Fibroblast of lung (primary cell): ENCODE measurements at places on chromosomes 5 and 9. TPM values are rescaled to one million over a fixed set of nuclear protein-coding genes. Genes with fewer than 3 reads are reported as not detected.

GRCh38 chr5:137073189-137073588, 425.9 kb downstream of the SPOCK1 start:
- DNase-seq = no peak

DNA sequence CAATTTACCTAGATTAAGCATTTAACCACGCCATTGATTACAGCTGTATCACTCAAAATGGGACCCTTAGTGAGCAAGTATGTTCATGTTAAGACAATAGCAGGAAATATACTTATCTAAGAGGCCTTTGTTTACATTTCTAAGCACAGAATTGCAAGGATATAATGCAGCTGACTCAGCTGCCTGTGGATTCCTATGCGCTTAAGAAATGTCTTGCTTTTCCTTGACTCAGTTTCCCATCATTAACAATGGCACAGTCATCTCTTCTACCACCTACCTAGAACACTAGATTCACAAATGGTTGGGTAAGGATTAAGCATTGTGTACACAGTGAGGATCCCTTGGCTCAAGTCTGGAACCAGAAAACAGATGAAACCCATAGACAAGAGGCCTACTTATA, 163.8 kb downstream of the TSSK1B start:
- peak; percentile 88 for DNase-seq

DNA sequence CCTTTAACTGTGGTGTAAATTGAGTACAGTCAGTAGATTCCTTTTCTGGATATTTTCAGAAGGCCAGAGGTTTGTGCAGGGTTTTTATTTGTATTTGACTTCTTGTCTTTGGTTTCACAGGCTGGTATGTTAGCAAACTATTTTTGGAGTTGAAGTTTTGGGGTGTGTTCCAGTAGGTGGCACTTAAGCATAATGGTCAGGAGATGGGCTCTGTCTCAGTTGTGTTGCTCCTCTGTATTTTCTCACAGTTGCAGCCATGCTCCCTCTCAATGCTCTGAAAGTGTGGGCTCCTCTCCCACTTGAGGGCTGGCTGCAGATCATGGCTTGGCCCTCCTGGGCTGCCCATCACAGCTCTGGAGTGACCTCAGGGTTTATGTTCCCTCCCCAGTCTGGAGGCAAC, 267.0 kb upstream of the PCSK5 start:
- no peak for DNase-seq

DNA sequence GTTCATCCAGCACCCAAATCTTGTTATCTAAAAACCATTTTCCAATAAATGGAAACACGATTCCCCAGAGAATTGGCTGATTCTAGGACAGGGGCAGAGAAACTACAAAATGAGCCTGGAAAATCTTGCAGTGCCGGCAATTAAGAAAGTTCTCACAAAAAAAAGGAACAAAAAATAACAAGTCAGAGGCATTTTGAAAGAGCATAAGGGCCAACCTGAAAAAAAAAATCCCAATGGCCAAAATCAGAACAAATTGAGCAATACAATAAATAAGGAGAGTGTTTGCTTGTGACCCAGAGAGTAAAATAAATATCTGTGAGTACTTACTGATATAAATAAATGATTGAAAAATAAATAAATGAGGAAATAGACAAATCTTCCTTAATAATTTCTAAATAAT, 55.1 kb upstream of the S1PR3 start:
- DNase-seq = peak; percentile 35

GRCh38 chr9:104808035-104808614, 44.2 kb downstream of the NIPSNAP3B start:
- peak; percentile 34 for DNase-seq

Gene SPINK6
- total RNA-seq = not detected in 2 replicates

Gene ZNF474
- under 0.01 and 0.17 TPM in 2 replicates for total RNA-seq

Gene ZNG1A
- 17.7 and 23.4 TPM in 2 replicates for total RNA-seq

Gene SLC46A2
- total RNA-seq = not detected in 2 replicates

Gene SARDH
- total RNA-seq = 4.8 and 9.0 TPM in 2 replicates

Gene TMEFF1
- 1.8 and 2.5 TPM in 2 replicates for total RNA-seq
